Spleen (tissue), 13 donors: ENCODE measurements at places on chromosomes 4 and X. TPM values are rescaled to one million over a fixed set of nuclear protein-coding genes. Genes with fewer than 3 reads are reported as not detected.

- no peak for DNase-seq
Observed at GRCh38 chrX:73262991-73263390, 48.3 kb upstream of the NAP1L2 start.

DNA sequence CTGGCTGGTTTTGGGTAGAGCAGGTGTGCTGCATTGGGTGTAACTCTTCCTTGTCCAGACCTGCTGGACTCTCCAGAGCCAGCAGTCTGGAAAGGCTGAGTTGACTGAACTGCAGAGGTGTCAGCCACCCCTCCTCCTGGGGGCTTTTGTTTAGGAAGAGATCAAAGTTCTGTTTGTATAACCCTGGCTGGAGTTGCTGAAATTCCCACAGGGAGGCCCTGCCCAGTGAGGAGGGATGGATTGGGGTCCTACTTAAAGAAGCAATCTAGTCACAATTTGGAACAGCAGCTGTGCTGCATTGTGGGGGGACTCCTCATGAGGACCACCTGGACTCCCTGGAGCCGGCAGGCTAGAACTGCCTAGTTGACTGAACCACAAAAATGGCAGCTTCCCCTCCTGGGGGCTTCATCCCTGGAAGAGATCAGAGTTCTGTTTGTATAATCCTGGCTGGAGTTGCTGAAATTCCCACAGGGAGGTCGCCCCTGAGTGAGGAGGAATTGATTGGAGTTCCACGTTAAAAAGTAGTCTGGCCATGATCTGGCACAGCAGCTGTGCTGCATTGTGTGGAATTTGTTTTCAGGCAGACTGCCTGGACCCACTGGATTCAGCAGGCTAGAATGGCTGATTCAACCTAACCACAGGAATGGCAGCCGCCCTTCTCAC, 264.9 kb upstream of the ZC4H2 start:
- DNase-seq = peak; percentile 20

- peak; percentile 86 for DNase-seq
Observed at GRCh38 chr4:184805462-184806228, 20.1 kb downstream of the ACSL1 start.

The PF4V1 gene
- 2.6 TPM for total RNA-seq

DNA sequence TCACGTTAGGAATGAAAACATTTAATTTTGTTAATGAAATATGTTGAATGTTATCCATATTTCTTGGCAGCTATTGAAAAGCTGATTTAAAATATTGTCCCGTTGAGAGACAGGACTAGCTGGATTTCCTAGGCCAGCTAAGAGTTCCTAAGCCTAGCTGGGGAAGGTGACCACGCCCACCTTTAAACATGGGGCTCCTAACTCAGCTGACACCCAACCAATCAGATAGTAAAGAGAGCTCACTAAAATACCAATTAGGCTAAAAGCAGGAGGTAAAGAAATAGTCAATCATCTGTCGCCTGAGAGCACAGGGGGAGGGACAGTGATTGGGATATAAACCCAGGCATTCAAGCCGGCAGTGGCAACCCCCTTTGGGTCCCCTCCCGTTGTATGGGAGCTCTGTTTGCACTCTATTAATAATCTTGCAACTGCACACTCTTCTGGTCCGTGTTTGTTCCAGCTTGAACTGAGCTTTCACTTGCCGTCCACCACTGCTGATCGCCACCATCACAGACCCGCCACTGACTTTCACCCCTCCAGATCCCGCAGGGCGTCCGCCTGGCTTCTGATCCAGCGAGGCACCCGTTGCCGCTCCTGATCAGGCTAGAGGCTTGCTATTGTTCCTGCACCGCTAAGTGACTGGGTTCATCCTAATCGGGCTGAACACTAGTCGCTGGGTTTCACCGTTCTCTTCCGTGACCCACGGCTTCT, 308.9 kb downstream of the GLUD2 start:
- no peak for DNase-seq

The SH3D19 gene
- total RNA-seq = 20.8 TPM

DNA sequence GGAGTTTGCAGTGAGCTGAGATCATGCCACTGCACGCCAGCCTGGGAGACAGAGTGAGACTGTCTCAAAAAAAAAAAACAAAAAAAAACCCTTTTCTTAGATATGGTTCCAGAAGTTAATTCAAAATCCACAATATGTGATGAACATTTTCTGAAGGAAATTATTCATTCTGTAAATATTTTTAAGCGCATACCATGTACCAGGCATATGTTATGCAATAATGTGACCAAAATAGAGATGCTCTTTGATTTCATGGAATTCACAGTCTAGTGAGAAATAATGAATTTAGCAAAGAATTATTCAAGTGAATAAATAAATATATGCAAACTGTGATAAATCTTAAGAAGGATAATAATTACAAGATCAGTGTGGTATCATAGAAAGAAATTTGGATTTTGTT, 174.7 kb downstream of the GC start:
- DNase-seq = no peak

DNA sequence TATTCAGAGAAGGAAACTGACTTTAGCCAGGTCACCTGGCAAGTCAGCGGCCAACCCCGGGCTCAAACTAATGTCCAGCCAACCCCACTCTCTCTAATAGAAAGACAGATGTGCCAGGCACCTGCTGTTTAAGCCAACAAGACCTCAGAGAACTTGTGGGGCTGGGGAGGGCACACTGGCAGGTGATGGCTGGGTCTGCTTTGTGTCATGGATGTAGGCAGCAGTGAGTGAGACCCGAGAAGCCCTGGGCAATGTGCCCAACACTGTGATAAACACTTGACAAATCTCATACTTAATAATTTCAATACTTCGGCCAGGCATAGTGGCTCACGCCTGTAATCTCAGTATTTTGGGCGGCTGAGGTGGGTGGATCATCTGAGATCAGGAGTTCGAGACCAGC, 9.0 kb upstream of the CD99L2 start:
- DNase-seq = no peak

DNA sequence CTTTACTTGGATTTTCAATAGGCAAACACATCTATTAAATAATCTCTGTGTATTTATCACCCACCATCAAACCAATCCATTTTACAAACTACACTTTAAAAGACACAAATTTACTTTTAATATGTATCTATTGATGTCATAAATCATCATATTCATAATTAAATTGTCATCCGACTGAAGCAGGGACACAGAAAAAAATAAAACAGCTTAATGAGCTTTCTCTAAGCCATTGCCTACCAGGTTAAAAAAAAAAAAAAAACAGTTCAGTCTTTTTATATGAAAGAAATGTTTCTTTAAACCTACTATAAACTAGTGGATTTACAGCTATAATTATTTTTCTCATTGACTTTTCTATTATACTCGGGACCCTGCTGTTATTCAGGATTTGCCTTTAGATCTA, 57.3 kb downstream of the PABPC4L start:
- no peak for DNase-seq

The CTAG1B gene
- not detected for total RNA-seq

The CPLX1 gene
- total RNA-seq = 13.4 TPM

GRCh38 chr4:33911959-33912358, 2332.4 kb downstream of the ARAP2 start:
- DNase-seq = no peak

- no peak for DNase-seq
Observed at GRCh38 chr4:133866328-133866699, 335.3 kb downstream of the PABPC4L start.

GRCh38 chrX:106171293-106171820, 3.3 kb downstream of the PWWP3B start:
- DNase-seq = no peak

DNA sequence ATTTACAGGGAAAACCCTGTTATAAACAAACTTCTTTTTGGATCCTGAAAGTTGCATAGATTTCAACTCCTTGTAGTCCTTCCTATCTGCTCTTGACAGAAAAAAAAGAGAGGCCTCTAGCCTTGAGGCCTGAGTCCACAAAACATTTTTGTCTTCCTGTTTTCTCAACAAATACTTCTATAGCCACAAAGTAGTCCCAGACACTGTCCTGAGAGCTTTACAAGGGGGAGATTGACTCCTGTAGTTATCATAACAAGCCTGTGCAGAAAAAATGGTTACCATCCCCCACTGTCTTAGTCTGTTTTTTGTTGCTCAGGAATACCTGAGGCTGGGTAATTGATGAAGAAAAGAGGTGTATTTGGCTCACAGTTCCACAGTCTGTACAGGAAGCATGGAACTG, 35.2 kb downstream of the PCDH7 start:
- DNase-seq = no peak

GRCh38 chr4:169803413-169803812, 45.7 kb upstream of the HPF1 start:
- no peak for DNase-seq

The UGT2A3 gene
- not detected for total RNA-seq

- no peak for DNase-seq
Observed at GRCh38 chr4:103915224-103915869, 195.6 kb upstream of the TACR3 start.

DNA sequence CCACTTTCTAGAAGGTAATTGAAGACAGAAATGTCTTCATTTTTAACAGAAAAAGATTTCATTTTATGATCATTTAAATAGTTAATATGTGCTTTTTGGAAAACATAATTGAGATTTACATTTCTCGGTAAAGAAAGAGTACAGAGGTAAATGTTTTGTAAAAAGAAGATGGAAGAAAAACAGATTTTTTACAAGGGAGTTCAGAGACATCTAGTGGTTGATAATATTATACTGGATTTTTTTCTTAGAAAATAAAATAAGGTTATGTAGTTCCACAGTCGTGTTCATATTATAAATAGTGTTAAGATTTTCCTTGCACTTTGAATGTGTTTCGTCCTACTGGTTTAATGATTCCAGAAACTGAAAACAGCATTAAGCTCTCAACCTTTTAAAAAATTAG, 60.6 kb downstream of the SMARCA1 start:
- no peak for DNase-seq

- DNase-seq = no peak
Observed at GRCh38 chr4:53800741-53801140, 209.5 kb upstream of the LNX1 start.

GRCh38 chrX:45847961-45848360, 647.3 kb upstream of the DIPK2B start:
- DNase-seq = no peak

GRCh38 chr4:37836838-37837440, 10.5 kb downstream of the PGM2 start:
- no peak for DNase-seq

DNA sequence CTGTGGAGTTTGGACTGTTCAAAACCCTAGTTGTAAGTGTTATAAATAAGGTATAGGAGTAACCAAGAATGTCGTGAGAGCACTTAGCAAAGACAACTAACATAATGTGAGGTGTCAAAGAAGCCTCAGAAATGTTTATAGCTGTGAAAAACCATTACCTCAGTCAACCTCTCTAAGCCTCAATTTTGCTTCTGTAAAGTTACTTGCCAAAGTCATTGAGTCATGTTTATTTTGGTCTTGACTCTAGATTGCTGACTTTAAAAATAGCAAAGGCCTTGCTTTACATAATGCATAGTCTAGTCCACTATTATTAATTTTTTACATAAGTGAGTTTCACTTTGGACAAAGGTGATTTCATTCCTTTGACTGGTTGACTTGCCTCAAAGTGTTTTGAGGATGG, 257.6 kb upstream of the CXXC4 start:
- DNase-seq = no peak

- no peak for DNase-seq
Observed at GRCh38 chr4:105352826-105353225, 121.0 kb downstream of the PPA2 start.

The EXOC1 gene
- 52.8 TPM for total RNA-seq

GRCh38 chr4:7201420-7202305, 9.3 kb downstream of the SORCS2 start:
- DNase-seq = no peak

- DNase-seq = no peak
Observed at GRCh38 chr4:52968691-52969090, 106.6 kb downstream of the RASL11B start.
